B cell (primary cell): ENCODE measurements at places on chromosomes 16 and 17.

GRCh38 chr17:3963237-3964201 lies 718 bp downstream of the ATP2A3 start:
- DNase-seq: peak; percentile 90

GRCh38 chr16:57537194-57537505 lies 779 bp upstream of the CCDC102A start:
- no peak for DNase-seq

DNA sequence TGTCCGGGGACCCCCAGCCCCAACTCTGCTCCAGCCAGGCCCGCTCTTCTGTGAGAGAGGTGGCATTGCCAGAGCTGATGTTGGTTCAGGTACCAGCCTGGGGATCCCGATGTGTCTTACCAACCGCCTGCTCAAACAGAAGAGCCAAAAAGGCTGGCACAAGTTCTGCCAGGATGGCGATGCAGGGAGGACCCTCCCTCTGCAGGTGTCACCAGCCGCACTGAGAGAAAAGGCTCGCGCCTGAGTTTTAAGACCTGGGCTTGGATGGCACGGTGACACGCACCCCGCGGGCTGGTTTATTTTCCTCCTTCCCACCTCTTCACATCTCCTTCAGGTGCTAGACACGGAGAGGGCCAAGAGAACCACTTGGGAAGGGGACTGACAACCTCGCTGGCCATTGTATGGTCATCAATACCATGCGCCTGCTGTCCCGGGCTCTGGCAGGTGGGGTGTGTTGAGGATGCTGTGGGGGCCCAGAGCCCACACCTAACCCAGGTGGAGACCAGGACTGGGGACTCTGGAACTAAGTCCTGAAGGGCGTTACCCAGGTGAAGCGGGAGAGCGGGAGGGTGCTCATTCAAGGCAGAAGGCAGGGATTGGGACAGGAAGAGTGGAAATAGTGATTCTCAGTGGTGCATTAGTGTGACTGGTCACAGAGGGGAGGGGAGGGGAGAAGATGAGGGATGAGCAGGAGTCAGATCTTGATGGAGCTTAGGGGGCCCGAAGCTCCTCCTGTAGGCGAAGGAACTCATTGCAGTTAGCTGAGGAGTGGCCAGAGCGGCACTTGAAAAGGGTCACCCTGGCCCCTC lies 16.3 kb downstream of the FOXJ1 start:
- DNase-seq: peak; percentile 20

DNA sequence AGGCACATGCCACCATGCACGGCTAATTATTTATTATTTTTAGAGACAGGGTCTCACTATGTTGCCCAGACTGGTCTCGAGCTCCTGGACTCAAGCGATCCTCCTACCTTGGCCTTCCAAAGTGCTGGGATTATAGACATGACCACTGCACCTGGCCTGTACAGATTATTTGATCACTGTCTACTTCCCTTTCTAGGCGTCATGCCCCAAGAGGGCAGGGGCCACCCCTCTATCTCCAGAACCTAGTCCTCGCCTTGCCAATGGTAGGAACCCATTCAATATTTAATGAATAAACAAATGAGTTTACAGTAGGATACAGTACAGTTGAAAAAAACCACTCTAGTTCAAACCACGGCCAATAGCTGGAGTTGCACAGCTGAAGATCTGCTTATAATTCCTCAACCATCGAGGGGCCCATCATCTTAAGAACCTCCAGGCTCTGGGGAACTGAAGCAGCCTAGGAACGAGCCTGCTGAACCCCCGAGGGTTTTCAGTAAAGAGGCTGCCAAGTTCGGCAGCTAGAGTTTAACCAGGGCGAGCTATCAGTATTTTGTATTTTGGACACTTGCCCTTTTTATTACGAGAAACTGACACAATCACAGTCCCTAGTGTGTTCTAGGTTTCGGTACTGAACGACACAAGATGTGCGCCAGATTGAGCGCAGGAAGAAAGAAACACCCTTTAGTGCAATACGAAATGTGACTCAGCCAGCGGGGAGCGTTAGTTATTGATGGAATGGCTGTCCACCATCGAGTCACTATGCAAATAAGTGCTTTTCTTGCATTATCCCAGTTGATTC lies 14.6 kb downstream of the ADCY9 start:
- DNase-seq: no peak

GRCh38 chr16:74169066-74169465 lies 127.5 kb upstream of the PSMD7 start:
- no peak for DNase-seq

- peak; percentile 69 for DNase-seq
Measured at GRCh38 chr16:8943966-8944759, 19.5 kb downstream of the USP7 start.

DNA sequence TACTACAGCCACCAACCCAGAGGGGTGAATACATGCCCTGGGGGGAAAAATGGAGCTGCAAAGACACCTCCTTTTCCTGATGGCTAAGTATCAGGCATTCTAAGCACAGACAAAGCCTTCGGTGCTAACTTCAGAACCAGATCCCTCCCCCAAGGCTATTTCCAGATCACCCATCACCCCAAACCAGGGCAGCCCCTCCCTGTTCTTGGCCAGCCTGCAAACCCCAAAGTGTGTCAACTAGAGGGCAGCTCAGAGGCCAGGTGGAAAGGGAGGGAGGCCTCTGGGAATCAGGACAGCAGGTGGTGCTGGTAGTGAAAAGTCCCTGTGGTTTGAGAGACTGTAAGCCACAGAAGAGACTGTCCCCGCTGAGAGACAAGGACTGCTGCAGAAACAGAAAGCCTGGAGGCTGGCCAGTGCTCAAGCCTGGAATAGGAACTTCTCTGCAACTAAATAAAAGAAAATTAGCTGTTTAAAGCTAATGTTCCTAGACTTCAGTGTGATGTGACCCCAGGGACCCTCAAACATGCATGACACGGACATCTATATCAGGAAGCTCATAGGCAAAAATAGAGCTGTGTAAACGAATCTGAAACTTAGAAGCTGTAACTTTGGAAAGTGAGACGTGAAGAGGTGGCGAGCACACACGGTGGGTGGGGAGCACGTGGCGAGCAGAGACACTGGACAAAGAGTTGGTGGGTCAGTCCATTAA lies 9.1 kb downstream of the TUBG1 start:
- peak; percentile 51 for DNase-seq

DNA sequence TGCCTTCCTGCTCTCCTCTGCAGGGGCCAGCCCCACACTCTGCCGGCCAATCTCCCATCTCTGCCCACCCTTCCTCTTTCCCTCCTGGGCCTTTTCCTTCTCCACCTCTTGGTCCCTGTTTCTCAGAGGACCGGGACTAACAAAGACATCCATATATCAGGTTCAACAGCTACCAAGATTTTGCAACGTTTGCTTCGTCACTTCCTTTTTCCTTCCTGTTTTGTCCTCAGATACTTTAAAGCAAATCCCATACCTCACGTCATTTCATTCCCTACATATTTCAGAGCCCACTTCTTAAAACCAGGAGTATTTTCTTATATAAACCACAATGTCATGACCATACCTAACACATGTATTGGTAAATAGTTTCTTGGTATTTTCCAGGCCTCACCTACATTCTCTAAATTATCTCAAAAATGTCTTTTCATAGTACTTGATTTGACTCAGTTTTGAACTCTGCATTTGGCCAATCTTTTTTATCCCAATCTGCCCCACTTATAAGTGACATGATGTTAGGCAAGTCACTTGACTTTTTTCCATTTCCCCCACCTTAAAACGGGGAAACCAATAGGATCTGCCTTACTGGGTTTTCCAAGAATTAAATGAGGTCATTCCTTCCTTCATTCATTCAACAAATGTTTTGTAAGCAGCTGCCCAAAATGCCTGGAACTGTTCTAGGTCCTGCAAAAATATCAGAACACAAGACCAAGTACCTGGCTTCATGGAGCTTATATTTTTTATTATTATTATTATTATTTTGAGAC lies 7.2 kb upstream of the USP10 start:
- DNase-seq: no peak

GRCh38 chr16:87129771-87130170 lies 187.4 kb downstream of the C16orf95 start:
- no peak for DNase-seq

- DNase-seq: no peak
Measured at GRCh38 chr16:85170066-85170491, 57.8 kb upstream of the CIBAR2 start.

DNA sequence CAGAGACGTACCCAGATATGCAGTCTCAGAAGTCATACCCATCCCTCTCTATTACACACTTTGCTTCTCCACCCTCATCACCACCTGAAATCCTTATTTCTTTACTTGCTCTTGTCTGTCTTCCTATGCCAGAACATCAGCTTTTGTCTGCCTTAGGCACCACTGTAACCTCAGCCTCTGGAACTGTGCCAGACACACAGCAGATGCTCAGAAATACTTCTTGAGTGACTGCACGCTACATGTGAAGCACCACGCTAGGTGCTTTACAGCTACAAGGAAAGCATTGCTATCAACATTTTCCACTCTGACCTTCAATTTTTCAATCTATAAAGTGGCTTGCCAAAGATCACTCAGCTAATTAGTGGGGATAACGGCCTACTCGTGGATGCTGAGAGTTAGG lies 226.8 kb downstream of the CHD9NB start:
- DNase-seq: no peak

DNA sequence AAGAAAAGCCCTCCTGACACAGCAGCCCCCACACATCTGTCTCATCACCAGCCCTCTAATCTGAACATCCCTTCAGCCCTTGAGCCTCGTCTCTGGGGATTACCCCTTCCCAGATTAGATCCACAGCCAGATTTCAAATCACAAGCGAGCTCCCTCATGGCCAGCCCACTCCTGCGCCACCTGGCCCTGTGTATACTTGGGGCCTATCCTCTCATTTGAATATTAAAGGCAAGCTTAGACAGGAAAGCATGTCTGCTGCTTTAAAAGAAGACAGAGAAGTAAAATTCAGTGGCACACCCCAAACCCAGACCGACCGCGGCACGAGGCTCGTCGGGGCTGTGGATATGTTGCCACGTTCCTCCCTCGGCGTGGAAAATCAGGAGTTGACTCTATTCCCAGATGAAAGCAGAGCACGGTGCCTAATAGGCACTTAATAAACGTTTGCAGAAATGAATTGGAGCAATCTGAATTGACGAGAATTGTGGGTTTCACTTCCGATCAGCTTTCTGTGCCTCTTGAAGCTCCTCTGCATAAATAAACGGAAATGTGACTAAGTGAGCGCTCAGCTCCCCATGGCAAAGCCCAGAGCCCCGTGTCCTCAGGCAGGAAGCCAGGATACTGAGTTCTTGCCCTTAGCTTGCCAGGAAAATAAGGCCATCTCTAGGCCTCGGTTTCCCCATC lies 108.0 kb downstream of the CCDC182 start:
- peak; percentile 58 for DNase-seq

- no peak for DNase-seq
Measured at GRCh38 chr16:83906683-83907082, 7.8 kb downstream of the MLYCD start.

DNA sequence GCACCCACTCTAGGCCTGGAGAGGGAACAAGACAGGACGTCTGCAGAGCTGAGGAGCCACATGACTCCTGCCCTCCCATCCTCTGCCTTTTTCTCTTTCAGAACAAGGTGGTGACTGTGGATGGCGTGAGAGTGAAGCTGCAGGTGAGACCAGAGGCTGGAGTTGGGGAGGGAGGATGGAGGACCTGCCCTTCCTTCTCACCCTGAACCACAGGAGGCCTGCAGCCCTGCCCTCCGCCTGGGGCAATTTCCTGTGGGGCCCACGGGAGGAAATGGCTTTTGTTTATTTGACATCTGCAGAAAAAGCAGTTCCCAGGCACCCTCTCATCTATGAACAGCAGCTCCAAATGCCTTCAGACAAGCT lies 5.1 kb downstream of the RAB37 start:
- DNase-seq: peak; percentile 67

DNA sequence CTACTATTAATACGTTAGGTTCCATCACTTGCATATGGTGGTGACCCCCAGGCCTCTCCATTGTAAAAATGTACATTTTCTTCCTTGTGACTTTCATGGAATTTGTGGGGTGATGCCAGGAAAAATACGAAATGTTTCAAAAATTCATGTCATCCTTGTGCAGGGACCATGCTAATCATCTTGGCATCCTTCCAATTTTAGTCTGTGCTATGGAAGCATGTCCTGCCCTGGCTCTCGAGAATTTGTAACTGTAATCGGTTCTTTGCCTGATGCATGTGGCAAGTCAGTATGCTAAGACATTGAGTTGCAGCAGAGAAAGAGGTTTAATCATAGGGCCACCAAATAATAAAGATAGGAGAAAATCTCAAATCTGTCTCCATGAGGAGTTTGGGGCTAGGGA lies 14.3 kb upstream of the GINS3 start:
- no peak for DNase-seq
